DMS79 (cell line): ENCODE measurements at places on chromosomes 6 and 20.

- no peak for DNase-seq
Observed at GRCh38 chr20:58993332-58994248, 12.5 kb downstream of the NELFCD start.

GRCh38 chr20:42067596-42067995, 449.4 kb upstream of the CHD6 start:
- no peak for DNase-seq

- DNase-seq = no peak
Observed at GRCh38 chr20:25035921-25036320, 22.0 kb downstream of the ACSS1 start.

GRCh38 chr20:53981752-53982437, 88.5 kb downstream of the BCAS1 start:
- no peak for DNase-seq

GRCh38 chr6:55536391-55536956, 42.5 kb downstream of the HMGCLL1 start:
- no peak for DNase-seq

- no peak for DNase-seq
Observed at GRCh38 chr6:501891-502601, 110.5 kb downstream of the IRF4 start.

GRCh38 chr20:14921513-14921912, 584.1 kb upstream of the FLRT3 start:
- DNase-seq = no peak

GRCh38 chr6:92521553-92521952, 897.8 kb downstream of the EPHA7 start:
- no peak for DNase-seq

GRCh38 chr6:140538926-140539325, 1164.5 kb upstream of the CITED2 start:
- DNase-seq = no peak

DNA sequence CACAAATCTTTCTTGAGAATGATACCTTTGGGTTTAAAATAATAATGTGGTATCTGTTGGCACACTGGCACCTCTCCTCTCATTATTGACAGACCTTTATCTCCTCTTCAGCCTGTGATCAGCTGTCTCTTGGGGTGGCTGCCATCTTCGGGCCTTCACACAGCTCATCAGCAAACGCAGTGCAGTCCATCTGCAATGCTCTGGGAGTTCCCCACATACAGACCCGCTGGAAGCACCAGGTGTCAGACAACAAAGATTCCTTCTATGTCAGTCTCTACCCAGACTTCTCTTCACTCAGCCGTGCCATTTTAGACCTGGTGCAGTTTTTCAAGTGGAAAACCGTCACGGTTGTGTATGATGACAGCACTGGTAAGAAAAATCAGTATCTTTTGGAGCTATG, 232.8 kb downstream of the GRIK2 start:
- DNase-seq = no peak

- DNase-seq = no peak
Observed at GRCh38 chr6:90285042-90285481, 11.6 kb downstream of the BACH2 start.
